Islet precursor cell (in vitro differentiated cells): ENCODE measurements at places on chromosomes 12 and 14.
A peak's percentile ranks its signal among the peaks of the same experiment; 100 is the strongest.

DNA sequence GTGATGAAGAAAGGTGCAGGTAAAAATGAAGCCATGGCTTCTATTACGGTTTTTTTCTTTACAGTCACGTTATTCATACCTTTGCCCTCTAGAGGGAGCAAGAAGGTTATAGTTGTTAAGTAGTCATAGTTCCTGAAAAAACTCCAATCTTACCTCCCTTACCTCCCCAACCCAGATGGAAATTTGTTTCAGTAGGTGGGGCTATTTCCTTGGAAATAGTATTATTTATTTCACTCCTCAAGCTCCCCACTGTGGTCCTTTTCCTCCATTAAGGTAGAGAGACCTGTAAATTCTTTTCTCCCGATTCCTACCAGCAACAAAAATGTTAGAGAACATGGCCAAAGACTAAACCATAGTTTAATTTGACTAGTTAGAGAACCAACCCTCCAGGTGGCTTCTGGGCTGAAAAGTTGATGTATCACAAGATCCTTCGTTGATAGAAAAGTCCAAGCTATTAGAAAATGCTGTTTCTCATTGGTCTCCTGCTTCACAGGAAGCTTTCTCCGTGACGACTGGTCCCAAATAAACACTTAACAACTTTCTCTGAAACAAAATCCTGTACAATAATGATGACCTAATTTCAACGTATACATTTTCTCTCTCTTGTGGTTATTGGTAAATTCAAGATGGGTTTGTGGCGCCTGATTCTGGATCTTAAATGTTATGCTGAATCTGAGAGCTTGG, 43.5 kb downstream of the TMX1 start:
- no peak for DNase-seq

- DNase-seq = no peak
These were observed 383.5 kb downstream of the ZFP36L1 start for GRCh38 chr14:68409387-68409786.

- no peak for DNase-seq
These were observed 142.0 kb upstream of the PZP start for GRCh38 chr12:9349888-9350885.

DNA sequence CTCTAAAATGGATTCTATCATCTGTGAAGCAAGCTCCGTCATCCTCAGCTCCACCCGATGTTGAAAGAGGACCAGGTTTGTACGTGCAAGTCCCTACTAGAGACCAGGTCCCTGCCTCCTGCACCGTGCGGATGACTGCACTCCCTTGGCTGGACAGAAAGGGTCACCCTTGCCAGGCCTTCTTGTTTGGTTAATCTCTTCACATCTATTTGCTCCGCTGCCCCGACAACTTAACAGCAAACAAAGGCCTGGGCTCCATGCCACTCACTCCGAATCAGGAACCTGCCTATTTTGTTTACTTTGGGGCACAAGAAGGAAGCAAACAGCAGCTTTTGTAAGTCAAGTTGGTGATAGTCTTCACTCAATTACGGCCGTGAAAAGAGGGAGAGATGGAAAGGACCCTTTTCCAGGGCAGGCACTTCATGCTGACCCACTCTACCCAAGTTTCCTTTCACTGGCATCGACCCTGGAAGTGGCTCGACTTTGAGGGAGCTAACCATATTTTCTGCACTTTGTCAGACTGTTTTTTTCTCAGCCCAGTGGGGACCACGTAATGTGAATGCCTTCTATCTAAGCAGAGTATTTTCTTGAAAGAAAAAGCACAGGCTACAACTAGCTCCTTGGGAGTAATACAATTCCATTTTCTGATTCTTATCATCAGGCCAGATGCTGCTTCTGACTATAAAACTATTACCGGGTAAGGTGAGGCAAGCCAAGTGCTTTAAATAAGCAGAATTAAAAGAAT, 202.6 kb downstream of the FOXN3 start:
- DNase-seq = peak; percentile 63

- DNase-seq = no peak
These were observed 1.2 kb downstream of the CCDC92 start for GRCh38 chr12:123971449-123971769.

GRCh38 chr14:33934043-33934750, 16.7 kb downstream of the EGLN3 start:
- DNase-seq = no peak

DNA sequence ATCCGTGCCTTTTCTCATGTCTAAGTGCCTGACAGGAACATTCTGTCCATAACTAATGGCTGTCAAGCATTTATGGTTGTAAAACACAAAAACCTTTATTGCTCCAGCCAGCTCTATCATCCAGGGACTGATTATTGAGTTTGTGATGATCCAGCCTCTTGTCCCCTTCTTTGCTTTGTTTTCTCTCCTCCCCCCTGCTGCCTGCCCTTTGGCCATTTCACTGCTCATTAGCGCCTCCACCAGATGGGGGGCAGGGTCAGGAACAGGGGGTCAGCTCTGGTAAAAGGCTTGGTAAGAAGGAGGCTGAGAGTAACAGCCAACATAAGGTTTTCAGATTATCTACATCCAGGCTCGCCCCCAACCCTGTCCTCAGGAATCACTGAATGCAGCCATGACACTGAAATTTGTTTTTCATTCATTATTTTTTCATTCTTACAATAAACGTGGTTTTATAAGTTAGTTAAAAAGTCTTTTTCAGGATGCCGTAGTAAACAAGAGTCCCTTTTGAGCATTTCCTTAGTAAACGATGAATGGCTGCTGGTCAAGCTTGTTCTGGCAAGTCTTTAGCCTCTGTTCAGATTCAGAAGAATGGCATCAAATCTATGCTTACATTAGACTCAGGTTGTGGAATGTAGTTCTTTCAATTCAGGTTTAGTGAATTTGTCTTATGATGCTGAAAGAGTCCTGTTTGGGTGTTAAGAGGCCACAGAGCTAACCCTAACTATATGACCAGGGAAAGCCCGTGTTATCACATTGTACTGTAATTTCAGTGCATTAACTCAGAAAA, 21.7 kb downstream of the HMGA2 start:
- peak; percentile 60 for DNase-seq

DNA sequence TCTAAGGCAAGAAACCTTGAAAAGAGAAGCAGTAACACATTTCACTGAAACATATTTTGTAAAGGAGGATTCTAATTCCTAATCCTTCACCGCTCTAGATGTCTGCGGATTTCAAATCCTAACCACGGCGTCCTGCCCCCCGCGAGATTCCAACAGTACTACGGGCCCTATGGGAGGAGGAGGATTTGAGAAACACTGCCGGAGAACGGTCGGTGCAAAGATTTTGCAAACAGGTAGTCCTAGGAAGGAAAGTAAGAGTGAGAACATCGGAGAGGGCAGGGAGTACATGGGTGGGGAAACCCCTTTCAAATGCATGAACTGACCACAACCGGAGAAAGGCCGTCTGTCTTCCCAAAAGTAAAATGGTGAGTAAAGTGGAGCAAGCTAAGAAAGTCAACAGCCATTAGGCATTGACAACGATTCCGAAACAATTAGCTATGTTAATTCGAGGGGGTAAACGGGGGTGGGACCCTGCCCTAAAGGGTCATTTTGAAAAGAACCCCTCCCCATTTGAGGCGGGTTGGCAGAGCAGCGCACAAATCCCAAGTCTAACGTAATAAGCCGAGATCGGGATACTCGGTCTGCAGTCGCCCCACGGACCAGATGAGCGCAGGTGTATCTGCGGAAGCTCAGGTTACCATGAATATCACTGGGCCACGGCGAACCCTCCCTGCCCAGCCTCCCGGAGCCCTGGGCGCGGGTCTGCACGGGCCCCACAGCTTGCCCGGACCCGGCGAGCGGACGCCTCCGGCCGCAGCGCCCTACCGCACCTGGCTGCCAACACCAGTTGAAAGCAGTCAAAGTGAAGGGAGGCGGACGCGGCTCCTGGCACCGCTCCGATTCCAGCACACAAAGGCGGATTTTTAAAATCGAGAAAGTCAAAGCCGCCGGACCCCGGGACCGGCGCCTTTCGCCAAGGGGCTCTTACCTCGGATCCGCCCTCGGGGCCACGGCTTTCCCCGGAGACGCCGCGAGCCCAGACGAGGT, 662 bp downstream of the EPS8 start:
- peak; percentile 79 for DNase-seq

- DNase-seq = peak; percentile 92
These were observed 126.4 kb downstream of the DUSP6 start for GRCh38 chr12:89225808-89226411.

DNA sequence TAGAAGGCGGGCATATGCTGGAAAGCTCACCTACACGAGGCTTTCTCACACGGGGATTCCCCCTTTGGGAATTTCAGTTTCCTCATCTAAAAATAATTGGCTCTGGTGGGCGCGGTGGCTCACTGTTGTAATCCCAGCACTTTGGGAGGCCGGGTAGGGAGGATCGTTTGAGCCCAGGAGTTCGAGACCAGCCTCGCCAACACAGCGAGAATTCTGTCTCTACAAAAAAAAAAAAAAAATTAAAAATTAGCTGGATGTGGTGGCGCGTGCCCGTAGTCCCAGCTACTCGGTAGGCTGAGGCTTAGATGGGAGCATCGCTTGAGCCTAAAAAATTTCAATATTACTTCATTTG, 400 bp upstream of the NDUFA12 start:
- DNase-seq = no peak

DNA sequence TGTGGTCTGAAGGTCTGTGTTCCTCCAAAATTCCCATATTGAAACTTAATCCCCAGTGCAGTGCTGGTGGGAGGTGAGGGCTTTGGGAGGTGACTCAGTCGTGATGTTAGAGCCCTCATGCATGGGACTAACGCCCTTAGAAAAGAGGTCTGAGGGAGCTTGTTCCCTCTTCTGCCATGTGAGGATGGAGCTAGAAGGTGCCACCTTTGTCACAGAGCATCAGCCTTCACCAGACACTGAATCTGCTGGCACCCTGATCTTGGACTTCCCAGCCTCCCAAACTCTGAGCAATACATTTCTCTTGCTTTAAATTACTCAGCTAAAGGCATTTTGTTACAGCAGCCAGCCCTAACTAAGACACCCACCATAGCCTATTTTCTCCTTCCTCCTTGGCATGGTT, 13.9 kb downstream of the RAB15 start:
- no peak for DNase-seq

DNA sequence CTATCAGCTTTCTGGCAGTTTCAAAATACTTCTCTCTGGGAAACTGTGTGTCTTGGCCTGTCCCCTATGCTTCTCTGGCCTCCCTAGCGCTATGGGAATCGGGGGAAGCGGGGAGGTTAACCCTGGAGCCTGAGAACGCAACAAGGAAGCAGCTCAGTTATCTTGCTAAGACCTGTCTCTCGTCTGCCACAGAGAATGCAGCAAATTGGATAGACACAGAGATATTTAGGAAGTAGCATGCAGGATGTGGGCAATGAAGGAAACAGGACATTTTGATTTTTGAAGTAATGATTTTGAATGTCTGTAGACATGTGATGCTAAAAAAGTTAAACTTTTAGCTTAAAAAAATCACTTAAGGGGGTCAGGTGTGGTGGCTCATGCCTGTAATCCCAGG, 6.6 kb upstream of the CALCOCO1 start:
- DNase-seq = no peak

DNA sequence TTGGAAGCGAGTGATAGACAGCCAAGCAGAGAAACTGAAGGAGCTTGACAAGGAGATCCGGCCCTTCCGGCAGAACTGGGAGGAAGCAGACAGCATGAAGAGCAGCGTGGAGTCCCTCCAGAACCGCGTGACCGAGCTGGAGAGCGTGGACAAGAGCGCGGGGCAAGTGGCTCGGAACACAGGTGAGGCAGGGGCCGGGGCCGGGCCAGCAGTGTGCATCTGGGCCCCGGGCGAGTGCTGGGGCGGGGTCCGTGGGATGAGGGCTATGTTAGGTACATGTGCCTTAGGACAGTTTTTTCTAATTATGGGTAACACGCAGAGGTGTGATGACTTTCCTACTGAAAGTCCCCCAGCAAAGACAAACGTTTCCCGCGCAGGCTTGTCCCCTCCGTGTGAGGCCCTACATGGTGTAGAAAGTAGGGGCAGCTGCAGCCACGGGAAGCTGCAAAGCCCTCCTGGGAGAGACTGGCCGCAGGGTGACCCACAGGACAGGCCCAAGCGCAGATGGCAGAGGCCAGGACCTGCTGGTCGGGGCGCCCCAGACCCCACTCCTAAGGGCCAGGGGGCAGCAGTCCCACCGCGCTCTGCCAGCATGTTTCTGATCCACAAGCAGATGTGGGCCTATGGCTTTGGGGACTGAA, 19.1 kb upstream of the AMN start:
- peak; percentile 46 for DNase-seq
